ENCODE measurements at places on chromosomes 4 and X.
A peak's percentile ranks its signal among the peaks of the same experiment; 100 is the strongest.

DNA sequence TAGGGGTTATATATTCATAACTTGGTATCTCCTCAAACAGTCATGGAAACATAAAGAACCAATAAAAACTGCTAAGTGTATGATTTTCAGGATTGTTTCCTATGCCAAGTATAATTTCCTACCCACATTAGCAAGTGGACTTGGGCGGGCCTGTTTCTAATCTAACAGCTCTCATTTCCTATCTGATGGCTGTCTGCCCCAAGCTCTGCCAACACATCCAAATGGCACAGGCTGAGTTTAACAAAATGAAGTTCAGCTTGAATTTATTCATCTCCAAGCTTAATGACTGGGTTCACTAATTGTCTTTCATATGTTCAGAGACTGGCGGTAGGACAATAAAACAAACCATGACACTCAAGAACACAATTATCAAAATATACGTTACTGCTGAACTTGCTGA, 55.5 kb upstream of the S100G start:
- DNase-seq: no peak

DNA sequence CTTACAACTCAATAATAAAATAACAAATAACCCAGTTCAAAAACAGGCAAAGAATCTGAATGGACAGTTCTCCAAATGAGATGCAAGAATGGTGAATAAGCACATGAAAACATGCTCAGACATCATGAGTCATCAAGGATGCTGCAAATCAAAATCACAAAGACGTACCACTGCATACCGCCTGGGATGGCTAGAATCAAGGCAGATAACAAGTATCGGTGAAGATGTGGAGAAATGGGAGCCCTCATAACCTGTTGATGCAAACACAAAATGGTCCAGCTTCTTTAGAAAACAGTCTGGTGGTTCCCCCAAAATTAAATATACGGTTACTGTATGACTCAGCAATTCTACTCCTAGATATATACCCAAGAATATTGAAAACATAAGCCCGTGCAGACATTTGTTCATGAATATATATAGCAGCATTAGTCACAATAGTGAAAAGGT, 32.5 kb downstream of the AKAP4 start:
- DNase-seq: no peak

GRCh38 chrX:137031517-137032340, 2.1 kb downstream of the GPR101 start:
- no peak for DNase-seq

- no peak for DNase-seq
These were observed 36.7 kb downstream of the CCSER1 start for GRCh38 chr4:90163872-90164271.

DNA sequence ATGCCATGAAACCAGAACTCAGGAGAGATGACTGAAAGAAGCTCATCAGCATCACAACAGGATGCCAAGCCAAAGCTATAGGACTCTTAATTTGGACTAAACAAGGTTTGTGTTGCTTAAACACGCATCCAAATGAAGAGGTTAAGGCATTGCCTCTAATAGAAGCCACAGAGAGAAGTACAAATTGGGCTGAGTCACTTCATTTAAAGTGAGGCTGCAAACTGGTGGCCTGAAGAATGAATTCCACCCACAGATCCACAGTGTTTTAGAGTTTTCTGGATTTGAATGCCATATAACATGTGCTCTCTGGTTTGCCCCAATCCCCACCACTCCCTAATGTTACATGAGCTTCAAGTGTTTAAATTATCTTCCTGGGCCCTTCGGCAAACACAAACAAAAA, 103.5 kb downstream of the FIP1L1 start:
- DNase-seq: no peak

DNA sequence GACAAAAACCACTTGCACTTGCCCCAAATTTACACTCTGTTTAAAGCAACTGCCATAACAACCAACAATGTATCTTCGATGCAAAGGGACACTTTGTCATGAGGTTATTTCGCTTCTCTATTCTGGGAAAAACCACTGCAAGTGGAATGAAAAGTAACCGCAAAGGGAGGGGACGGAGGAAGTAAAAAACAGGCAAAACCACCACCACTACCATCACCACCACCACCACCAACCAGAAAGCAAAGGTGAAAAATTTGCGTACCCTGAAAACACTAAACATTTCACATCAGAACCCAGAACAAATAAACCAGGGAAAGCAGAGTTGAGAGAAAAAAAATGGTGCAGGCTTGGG, 1.2 kb upstream of the N4BP2 start:
- peak; percentile 67 for DNase-seq

- no peak for DNase-seq
These were observed 90.3 kb downstream of the RLIM start for GRCh38 chrX:74523870-74524735.

DNA sequence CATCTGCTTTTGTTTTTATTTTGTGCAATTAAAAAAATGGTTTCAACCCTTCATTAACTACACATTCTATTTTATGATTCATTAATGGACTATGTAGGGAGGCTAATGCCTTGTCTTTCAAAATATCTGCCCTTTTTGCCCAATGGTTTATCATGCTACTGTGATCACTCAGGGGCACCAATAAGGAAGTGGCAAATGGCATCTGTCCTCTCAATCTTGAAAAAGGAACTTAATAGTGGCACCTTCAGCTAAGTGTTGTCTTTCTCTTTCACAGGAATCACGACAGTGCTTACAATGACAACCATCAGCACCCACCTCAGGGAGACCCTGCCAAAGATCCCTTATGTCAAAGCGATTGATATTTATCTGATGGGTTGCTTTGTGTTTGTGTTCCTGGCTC, 57.1 kb downstream of the COMMD8 start:
- no peak for DNase-seq

- DNase-seq: no peak
These were observed 163.4 kb downstream of the PTTG2 start for GRCh38 chr4:38123555-38123954.
